ENCODE measurements at places on chromosomes 2 and 18. TPM values are rescaled to one million over a fixed set of nuclear protein-coding genes. Genes with fewer than 3 reads are reported as not detected.
A peak's percentile ranks its signal among the peaks of the same experiment; 100 is the strongest.

- no peak for DNase-seq
Measured at GRCh38 chr18:35215026-35215425, 25.8 kb upstream of the ZNF397 start.

DNA sequence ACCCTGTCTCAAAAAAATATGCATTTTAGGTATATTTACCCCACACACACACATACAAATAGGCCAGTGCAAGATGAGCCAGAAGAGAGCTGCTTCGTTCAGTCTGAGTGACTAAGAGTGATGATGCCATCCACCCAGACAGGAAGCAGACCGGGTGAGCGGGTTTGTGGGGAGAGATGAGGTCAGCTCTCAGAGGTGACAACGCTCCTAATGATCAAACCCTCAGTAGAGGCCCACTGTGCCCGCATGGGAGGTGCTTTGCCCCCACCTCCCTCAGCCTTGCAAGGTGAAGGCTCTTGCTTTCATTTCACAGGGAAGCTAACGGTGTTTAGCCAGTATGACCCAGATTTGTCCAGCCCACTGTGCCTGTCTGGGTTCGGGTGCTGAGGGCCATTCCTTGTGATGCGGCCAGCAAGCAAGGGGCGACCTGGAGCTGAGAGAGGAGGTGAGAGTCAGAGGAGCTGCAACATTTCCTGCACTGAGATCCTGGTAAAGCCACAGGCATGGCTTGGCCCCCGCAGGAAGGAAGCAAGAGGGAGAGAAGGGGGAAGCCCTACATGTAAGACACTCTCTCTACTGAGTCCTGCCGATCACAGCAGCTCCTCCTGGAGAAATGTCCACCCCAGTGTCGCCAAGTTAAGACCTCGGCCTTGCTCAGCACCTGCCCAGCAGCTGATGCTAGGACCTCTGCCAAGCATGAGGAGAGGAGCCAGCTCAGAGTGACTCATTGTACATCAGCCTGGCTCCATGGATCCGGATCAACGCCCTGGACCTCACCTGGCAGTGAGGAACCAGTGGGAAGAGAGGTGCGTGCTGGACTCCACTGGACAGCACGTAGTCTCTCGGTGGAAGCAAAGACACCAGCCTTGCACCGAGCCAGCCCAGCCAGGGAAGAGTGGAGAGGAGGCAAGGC lies 37.0 kb downstream of the NIFK start:
- DNase-seq, result no peak

DNA sequence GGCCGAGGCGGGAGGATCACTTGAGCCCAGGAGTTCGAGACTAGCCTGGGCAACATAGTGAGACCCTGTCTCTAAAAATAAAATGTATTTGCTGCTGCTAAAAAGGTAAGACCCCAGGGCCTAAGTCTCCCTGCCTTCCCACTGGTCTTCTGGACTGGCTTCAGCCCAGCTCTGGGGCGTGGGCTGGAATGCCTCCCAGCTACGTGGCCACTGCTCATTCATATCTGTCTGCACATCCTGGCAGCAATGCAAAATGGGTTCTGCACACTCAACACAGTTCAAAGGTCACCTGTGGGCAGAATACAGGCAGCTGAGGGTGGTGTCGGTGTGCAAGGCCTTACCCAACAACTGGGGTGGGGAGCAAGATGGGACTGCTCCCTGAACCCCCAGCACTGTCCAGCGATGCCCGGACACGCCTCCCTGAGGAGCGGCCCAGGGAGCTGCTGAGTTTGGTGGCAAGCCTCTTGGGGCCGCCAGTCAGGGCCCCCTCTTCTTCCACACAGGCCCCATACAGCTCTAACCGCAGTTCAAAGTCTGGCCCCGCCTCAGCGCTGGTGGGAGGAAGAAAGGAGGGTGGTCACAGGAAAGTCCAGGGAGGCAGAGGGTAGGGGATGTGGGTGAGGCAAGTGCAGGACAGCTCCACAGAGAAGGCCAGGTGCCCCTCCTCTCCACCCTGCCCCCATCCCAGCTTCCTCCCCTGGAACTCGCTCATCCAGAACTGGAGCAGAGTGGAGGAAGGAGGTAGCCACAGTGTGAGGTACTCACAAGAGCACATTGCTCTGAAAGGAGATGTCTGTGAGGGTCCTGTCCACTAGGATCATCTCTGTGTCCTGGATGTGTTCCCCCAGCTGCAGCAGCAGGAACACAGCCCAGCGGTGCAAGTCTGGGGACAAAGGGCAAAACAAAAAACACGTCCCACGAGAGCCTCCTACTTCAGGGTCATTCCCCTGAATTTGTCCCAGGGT lies 8.2 kb downstream of the WDR54 start:
- no peak for DNase-seq

- no peak for DNase-seq
Measured at GRCh38 chr2:234406085-234406484, 90.8 kb downstream of the ARL4C start.

GRCh38 chr2:191029280-191029950 lies 15.4 kb upstream of the STAT1 start:
- DNase-seq, result no peak

- no peak for DNase-seq
Measured at GRCh38 chr2:191818725-191819350, 28.1 kb downstream of the CAVIN2 start.

DNA sequence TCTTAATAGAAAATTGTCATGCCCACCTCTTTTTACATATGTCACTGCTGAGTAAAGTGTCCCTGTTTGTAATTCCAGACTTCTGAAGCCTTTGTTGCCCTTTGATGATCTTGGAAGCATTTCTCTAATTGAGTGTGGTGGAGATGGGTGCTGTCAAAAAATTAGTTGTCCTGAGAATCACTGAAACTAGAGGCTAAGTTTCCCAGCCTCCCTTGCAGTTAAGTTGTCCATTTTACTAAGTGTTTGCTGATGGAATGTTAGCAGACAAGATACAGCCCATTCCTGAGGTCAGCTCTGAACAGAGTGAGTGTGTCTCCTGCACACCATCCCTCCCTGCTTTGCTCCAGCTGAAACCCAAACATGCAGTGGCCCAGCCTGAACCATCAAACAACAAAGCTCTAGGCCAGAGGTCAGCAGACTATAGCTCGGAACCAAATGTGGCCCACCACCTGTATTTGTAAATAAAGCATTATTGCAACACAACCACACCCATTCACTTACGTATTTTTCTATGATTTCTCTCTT lies 28.1 kb upstream of the TMEM177 start:
- DNase-seq, result no peak

GRCh38 chr2:235031686-235032373 lies 80.0 kb downstream of the SH3BP4 start:
- DNase-seq, result no peak

DNA sequence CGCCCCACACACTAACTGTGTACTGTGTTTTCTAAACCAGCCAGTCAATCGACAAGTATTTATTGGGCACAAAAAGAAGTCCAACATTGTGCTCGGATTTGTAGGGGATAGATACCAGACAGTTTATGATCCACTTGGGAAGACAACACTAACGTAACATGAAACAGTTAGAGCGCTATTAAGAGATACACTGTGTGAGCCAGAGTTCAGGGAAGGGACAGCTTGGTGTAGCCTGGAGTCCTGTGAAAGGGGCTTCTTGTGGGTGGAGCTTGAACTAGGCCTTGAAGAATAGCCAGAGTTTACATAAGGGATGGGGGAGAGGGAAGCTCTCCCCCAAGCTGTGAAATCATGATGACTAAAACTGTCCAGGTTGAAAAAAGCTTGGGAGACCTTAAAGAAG lies 176.4 kb upstream of the TCF4 start:
- DNase-seq, result peak; percentile 22

DNA sequence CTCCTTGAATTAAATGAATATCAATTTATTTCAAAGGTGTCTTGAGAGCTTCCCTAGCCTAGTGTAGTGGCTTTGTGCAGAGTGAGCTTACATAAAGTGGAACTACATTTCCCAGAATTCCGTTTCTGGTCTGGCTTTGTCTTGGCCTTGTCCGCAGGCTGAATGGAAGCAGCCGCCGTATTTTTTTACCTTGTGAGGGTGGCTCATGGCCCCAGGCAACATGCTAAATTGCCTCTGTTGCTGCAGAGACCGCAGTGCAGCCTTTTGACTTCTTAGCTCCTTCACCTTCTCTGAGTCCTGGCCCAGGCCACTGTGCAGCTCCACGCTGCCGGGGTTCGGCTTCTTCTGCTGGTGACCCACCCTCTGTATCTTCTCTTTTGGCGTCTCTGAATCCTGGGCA lies 114.8 kb upstream of the SLC38A11 start:
- DNase-seq, result no peak

- DNase-seq, result peak; percentile 19
Measured at GRCh38 chr2:47720559-47720958, 62.4 kb upstream of the MSH6 start.

DNA sequence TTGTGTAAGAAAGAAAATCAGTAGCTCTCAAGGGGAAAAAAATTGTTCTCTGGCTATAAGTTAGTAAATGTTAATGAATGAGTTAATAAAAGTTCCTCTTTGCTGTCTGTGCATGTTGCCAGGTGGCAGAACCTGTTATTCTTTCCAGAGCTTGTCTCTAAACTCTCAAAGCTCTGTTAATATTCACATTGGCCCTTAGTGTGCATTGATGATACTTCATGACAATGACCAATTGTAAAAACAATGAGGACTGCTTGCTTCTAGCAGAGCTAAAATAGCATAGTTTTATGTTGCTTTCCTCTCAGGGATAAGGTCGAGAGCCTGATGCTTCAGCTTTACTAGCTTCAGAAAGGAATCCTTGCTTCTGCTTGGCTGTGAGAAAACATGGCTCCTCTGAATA lies 91.5 kb downstream of the RAD51AP2 start:
- DNase-seq, result no peak

Gene EMX1
- 51.6 TPM for polyA plus RNA-seq

Gene TMEM247
- polyA plus RNA-seq, result not detected

Gene GPC1
- 46.6 TPM for polyA plus RNA-seq

Gene FAP
- polyA plus RNA-seq, result 9.3 TPM

Gene FIGN
- 12.6 TPM for polyA plus RNA-seq

Gene UNC50
- polyA plus RNA-seq, result 73.4 TPM

Gene ANKRD30B
- polyA plus RNA-seq, result 0.07 TPM

Data from renal pelvis (tissue), 12 donors.